Testis (tissue), 5 donors: ENCODE measurements at places on chromosomes 11 and 22.

DNA sequence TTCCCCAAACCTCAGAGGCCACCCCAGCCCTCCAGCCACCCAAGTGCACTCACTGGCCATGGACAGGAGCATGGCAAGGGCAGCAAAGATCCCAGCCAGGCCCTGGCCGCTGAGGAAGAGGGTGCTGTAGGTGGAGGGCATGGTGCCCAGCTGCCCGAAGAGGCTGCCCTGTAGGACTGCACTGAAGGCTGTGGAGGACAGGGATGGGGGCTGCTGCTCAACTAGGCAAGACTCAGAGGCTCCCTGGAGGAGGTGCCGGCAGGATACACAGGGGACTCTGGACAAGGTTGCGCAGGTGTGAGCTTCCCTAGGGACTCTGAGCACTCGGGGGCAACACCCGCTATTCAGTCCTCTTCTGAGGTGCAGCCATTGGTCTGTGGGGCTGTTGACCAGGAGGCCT lies 3.1 kb downstream of the SLC29A2 start:
- DNase-seq = no peak

DNA sequence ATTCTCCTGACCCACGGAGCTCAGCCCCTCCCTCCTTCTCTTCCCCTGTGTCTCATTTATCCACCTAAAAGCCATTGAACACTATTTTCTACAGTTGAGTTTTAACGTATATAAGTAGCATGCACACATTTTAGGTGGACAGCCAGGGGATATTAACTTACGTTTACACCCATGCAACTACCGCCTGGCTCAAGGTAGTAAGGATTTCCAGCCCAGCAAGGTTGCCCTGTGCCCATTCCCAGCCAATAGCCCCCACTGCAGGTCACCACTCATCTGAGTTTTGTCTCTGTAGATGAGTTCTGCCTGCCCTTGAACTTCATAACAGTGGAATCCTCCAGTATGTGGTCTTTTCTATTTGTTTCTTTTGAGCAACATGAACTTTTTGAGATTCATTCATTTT lies 65.4 kb downstream of the SMIM38 start:
- no peak for DNase-seq

DNA sequence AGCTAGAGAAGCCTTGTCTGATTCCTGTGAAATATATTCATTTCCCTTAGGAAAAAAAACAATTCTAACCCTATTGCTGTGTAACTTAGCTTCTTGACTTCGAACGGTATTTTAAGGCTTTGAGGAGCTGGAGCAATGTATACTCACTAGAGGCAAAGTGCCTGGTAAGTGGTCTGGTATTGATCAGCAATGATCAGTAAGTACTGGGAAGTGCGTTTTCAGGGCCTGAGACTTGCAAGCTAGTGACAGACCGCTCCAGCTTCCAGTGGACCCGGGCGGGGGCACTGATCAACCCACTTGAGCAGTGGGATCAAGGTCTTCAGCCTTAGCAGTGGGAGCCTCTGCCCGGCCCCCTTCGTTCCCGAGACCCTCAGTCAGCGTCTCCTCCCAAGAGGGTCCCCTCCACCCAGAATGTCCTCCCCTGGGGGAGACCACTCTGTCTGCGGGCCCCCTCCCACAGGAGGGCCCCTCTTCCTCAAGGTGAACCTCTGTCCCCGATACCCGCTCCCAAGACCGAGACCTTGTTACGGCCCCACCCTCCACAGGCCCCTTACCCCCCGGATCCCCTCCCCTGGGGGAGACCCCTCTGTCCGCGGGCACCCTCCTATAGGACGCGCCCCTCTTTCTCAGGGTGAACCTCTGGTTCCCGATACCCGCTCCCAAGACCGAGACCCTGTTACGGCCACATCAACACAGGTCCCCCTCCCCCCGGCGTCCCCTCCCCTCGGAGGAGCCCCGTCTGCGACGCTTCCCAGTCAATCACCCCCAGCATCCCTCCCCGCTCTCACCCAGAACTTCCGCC lies 452 bp upstream of the ATXN10 start:
- DNase-seq = peak; percentile 47

DNA sequence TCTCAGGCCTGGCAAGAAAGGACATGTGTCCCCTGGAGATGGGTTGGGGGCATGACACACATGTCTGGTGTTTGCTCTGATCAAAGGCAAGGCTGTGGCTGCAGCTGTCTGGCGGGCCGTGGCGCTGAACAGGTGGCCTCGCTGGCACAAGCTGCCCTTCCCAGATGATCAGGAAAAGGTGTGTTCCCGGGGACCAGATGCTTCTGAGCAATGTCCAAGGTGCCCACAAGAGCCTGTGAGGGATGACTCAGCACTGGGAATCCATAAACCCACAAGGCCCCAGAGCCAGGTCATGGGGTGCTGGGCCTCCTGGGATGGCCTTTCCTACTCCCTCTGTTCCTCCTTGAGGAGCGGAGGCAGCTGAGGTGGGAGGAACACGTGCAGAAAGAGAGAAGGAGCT lies 9.7 kb upstream of the LRP5 start:
- no peak for DNase-seq

DNA sequence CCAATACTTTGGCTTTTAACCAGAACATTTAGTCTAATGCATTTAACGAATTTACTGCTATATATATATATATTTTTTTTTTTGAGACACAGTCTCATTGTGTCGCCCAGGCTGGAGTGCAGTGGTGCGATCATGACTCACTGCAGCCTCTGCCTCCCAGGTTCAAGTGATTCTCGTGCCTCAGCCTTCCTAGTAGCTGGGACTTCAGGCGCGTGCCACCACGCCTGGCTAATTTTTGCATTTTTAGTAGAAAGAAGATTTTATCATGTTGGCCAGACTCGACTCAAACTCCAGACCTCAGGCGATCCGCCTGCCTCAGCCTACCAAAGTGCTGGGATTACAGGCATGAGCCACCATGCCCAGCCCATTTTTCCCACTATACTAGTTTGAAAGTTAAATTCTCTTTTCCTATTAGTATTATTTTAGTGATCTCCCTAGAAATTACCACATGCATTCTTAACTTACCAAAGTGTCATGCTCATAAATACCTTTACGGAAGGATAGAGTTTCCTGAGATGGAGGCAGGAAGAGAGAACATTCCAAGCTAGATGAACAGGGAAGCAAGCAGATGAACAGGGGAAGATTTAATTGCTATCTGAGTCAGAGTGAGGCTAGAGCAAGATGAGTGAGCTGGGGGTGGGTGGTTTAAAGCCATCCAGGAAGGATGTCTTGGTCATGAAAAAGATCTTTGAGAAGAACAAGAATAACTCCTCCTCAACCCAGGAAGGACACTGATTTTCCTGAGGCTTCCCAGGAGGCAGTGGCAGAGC lies 4.4 kb upstream of the PGAP2 start:
- DNase-seq = no peak

DNA sequence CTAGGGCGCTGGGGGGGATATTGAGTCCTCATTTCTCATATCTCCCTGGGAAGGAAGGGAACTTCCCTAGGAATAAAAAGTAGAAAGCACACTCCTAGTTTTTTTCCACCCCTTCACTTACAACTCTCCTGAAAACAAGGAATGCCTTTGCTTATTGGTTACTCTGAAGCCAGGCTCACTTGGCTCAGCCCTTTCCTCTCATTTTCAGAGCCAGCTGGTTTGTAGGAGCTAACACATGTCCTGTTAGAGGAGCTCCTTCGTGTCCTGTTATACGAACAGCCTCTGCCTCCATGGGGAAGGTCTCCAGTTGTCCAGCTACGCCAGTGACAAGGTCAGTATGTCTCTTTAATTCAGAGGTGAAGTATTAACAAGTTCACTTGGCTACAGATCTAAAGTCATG lies 17.6 kb downstream of the ALKBH8 start:
- DNase-seq = no peak

GRCh38 chr11:125227151-125227550 lies 62.6 kb downstream of the PKNOX2 start:
- DNase-seq = no peak

DNA sequence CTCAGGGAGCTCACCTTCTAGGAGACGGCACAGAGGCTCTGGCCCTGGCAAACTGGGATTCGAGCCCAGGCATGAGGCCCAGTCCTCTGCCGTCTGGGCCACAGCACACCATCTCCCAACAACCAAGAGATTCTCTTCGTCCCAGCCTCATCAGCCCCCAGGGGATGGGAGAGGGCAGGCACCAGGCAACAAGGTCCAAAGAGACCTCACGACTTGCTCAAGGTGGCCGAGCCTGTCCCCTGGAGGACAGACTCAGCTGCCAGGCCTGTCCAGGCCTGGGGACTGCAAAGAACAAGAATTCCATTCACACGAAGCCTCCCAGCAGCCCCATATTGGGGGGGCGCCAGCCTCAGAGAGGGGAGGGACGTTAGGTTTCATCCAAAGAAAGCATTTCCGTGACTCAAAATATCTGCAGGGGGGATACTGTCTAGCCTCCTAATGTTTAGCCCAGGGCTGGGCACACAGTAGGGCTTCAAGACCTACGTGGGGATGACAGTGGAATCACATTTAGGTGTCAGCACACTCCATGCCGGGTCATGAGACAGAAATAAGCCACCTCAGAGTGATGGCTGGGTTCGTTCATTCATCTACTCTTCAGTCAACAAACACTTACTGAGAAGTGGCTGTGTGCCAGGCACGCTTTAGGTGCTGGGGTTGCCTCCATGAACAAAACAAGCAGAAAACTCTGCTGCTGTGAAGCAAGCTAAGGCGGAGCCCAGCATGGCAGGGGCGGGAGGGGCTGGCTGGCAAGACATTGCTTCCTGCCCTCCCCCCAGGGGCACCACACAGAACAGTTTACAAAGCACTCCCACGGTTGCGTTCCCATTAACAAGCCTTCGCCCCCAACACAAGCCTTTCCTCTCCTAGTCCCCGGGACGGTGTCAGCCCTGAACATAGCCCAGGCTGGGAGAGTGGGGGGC lies 1.2 kb downstream of the CARNS1 start:
- no peak for DNase-seq

DNA sequence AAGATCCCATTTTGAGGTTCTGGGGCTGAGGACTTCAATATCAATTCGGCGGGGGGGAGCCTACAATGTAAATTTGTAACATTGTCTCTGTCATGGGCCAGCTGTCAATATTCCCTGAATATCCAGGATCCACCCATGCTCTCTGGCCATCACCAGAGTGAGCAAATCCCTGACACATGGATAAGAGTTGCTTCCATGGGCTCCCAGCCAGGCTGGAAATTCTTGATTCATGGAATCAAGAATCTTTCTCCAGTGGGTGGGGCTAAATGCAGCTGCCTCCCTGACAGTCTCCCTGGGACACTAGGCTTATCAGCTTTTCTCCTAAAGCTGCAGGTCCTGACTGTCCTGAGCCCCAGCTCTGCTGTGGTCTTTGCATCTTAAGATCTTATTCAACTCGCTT lies 86.9 kb upstream of the IGLL5 start:
- no peak for DNase-seq

DNA sequence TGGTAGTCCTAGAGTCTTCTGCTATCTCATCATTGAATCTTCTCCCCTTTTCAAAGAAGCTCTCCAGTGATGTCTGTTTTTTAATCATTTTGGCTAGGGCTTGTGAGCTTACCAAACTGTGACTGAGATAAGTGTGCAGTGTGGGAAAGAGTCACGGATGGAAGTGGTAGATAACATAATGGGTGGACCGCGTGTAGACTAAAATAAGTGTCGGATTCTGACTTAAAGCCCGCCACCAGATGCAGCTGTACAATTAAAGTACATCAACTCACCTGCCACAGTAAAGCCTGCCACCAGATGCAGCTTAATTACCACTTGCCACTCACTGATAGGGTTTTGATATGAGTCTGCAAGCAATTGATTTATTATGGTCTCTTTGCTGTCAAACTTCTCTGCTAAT lies 581.5 kb downstream of the LRRC4C start:
- DNase-seq = no peak

GRCh38 chr11:57309106-57310059 lies 15.4 kb downstream of the TNKS1BP1 start:
- DNase-seq = no peak

DNA sequence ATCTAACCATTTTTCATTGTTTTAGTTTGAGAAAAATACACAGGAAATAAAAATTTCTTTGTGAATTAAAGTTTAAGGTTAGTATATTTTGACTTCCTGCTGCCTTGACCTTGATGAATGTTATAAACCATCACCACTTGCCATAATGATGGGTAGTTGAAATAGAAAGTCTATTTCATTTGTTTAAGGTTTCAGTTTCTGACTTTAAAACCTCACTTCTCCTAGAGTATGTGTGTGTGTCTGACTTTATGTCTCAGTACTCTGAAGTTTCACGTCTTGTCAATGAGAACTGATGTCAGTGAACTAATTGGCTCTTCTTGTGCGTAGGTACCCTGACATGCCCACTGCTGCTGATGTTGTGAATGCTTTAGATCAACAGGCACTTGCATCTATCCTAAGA lies 188.2 kb downstream of the METTL15 start:
- DNase-seq = no peak

DNA sequence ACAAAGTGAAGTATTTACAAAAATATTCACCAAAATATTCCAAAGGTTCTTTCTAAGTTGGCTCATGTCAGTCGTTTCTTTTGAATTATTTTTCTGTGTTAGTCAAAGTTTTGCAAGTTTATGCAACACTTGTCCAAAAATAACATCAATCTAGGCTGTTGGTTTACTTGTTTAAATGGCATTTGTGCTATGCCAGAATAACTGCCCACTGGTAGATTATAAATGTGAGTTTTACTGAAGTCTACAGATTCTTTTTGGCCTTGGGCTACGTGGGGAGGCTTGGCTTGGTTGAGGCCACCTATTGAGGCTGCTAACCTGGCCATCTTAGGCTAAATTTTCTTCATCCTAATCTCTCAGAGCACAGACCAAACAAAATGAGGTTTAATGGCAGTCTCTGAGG lies 1091.9 kb upstream of the RAG2 start:
- no peak for DNase-seq

GRCh38 chr11:130162733-130163132 lies 3.2 kb downstream of the ST14 start:
- DNase-seq = no peak

GRCh38 chr11:111307472-111308108 lies 9.2 kb downstream of the POU2AF3 start:
- DNase-seq = no peak

DNA sequence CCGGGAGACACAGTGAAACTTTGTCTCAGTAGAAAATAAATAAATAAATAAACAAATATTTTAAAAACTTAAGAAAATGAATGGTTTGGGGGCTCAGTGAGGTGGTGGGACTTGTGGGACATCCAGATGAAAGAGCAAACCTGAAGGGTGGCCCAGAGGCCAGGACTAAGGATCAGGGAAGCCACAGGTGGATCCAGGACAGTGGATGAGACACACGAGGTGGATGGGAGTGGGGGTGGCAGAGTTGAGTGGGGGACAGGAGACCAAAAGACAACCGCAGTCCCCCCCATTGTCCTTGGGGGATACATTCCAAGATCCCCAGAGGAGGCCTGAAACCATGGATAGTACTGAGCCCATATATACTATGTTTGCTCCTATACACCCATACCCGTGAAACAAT lies 7.1 kb downstream of the RFPL1 start:
- DNase-seq = no peak

- no peak for DNase-seq
Observed at GRCh38 chr22:19798891-19799293, 38.3 kb downstream of the TBX1 start.

GRCh38 chr22:18999008-18999407 lies 62.9 kb upstream of the PRODH start:
- DNase-seq = no peak
